Calu3 (cell line): ENCODE measurements at places on chromosomes 7 and 10. TPM values are rescaled to one million over a fixed set of nuclear protein-coding genes. Genes with fewer than 3 reads are reported as not detected.

GRCh38 chr10:51860257-51860656 lies 160.9 kb upstream of the CSTF2T start:
- no peak for DNase-seq

GRCh38 chr10:112379635-112380296 lies 5.8 kb downstream of the ACSL5 start:
- DNase-seq = peak; percentile 66

Gene SPAM1
- not detected in 2 replicates for total RNA-seq

DNA sequence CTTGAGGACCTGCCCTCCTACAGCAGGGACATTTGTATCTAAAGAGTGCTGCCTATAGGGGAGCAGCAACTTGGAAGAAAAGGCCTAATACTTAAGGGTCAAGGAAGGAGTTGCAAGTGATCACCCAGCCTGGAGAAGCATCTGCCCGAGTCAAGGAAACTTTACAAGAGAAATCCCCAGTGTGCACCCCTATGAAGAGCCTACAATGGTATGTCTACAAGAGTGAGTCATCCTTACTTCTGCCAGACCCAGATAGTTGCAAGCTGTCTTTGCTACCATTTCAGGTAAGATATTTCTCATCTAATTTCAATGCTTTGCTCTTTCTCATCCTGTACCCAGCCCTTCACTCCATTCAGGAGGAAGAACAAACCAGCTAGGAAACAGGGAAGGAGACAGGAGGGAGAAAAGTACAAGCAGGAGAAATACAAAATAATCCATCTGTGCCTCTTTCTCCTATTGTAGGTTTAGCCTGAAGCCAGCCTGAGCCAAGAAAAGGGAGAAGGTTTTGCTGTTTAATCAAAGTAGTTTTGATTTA lies 34.4 kb upstream of the AGR3 start:
- peak; percentile 50 for DNase-seq

- no peak for DNase-seq
These were observed 14.9 kb downstream of the STRA8 start for GRCh38 chr7:135248546-135248945.

GRCh38 chr10:23155169-23155568 lies 36.9 kb upstream of the PTF1A start:
- DNase-seq = no peak

DNA sequence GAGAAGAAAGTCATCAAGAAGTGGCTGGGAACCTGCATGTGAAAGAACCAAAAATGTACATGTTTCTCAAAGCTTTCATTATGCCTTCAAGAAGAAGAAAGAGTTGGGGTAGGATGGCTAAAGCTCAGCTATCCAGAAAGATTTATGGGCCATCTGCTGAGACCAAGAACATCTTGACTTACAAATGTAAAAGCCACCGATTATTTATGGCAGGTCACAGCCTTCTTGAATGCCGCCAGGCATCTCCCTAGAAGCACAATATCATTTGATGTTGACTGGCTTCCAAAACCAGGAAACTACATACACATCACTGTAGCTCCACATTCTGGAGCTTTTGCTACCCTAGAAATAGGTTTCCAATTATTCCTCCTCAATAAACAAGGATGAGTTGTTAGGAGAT lies 254.2 kb upstream of the AOAH start:
- no peak for DNase-seq

Gene SAP25
- 3.1 and 3.2 TPM in 2 replicates for total RNA-seq

Gene SDK1
- 19.7 and 20.0 TPM in 2 replicates for total RNA-seq

GRCh38 chr7:129855234-129855673 lies 97.5 kb downstream of the UBE2H start:
- DNase-seq = no peak

Gene HABP2
- total RNA-seq = 0.59 and 1.0 TPM in 2 replicates

DNA sequence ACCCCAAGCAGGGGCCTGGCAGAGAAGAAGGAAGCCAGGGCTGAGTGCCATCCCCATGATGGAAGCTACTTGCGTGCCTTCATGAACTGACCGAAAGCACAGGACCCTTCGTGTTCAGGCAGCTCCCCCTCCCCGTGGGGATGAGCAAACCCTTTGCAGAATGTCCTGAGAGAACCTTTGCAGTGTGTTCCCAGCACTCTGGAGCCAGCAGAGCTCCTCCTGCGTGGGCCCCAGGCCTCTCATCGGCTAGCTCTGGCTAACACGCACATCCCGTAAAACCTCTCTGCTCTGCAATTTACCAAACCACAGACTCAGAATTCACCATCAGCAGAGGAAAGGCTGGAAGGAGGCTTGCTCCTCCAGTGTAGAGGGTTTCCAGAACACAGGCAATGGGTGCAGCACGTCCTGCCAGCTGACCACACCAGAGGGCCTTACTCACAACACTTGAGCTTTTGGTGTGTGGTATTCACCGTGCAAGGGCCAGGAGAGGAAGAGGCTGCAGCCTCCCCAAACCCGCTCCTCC lies 3.1 kb downstream of the SH3PXD2A start:
- no peak for DNase-seq
